Liver (tissue), 10 donors: ENCODE measurements at places on chromosomes 5 and 9.

DNA sequence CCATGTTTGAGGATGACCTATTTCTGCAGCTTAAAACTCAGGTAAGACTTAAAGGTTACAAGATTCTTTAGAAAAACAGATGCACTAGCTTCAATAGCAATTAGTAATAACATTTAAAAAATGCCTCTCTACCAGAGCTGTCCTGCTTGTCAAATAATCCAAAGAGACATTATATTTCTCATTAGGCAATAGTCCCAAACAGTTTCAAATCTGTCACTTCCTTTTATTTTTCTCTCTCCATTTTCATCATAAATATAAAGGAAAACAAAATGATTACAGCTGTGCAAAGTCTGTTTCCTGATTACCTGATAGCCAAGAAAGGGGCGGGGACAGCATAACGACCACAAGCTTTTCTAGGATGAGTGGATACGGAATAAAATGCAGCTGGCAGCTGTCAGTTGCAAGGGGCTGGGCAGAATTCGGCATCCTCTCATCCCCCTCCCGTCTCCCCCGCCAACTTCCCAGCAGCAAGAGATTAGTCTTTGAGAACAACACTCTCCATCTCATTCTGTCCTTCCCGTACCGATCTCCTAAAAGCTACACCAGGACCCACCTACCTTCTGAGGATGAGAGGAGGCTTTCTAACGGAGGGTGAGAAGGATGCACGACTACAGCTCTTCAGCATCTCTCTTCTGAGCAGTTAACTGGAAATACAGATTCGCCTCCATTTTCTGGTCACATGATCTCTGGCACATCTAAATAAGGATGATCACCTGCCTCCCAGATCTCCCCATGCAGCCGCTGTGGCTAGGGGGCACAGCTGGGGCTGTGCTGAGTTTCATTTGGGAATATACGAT, 72.5 kb upstream of the PCA3 start:
- H3K27ac ChIP-seq = no peak overlapping the region
- H3K36me3 ChIP-seq = no peaks in the 10 kb centered on the region
- no peaks in the 10 kb centered on the region for H3K4me1 ChIP-seq
- H3K27me3 ChIP-seq = peaks cover 3% of the 10 kb centered on the region
- no peak overlapping the region for H3K4me3 ChIP-seq

DNA sequence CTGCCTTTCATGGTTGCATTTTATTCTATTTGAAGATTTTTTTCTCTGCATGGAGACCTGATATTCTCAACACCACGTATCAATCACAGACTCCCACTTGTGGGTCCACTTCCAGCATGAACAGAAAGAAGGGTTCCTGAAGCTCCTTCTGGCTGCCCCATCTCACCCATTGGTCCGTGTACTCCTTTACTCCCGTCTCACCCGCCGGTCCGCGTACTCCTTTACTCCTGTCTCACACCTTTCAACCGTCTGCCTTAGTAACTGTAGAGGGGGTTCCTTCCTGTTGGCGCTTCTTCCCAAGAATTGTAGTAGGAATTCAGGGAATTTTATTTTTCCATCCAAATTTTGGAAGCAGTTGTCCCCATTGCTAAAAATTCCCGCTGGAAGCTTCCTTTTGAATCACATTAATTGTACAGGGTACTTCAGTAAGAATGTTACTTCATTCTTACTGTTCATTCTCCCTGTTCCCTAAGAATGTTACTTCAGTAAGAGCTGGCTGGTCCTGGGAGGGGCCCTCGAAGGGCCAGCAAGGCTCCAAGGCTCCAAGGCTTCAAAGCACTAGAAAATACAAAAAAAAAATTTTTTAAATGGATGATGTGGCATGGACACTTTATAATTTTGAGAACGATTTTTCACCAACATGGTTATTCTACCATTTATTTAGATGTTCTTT, 3.9 kb upstream of the LPCAT1 start:
- H3K36me3 ChIP-seq = no peaks in the 10 kb centered on the region
- H3K4me1 ChIP-seq = peaks cover 8% of the 10 kb centered on the region
- H3K27ac ChIP-seq = no peak overlapping the region
- H3K4me3 ChIP-seq = no peak overlapping the region
- H3K27me3 ChIP-seq = no peaks in the 10 kb centered on the region

GRCh38 chr5:161372682-161373344, 173.7 kb downstream of the GABRB2 start:
- no peak overlapping the region for H3K4me3 ChIP-seq
- DNase-seq = no peak

- H3K4me3 ChIP-seq = no peak overlapping the region
- no peaks in the 10 kb centered on the region for H3K27me3 ChIP-seq
- H3K36me3 ChIP-seq = no peaks in the 10 kb centered on the region
Observed at GRCh38 chr9:87059772-87060171, 112.5 kb upstream of the GAS1 start.

DNA sequence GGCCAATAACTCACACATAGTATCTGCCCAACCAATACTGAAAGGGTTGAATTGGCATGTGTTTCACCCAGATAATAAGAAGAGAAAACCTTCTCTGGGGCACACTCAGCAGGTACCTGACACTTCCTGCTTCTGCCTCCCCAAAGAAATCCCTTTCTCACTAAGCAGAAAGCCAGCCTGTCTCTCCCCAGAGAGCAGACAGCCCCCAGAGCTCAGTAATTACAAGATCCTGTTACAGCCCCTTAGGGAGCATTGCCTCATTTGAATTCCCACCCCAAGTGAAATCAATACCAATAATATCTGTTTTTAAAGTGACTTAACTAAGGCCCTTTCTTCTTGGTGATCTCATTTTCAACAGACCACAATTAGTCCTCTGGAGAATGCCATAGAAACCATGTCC, 38.5 kb upstream of the FOXI1 start:
- H3K4me3 ChIP-seq = no peak overlapping the region
- no peaks in the 10 kb centered on the region for H3K27me3 ChIP-seq
- no peaks in the 10 kb centered on the region for H3K4me1 ChIP-seq
- DNase-seq = no peak

- peak; percentile 40 for DNase-seq
- H3K4me3 ChIP-seq = peak overlapping the region; percentile 27
- H3K36me3 ChIP-seq = no peaks in the 10 kb centered on the region
- H3K4me1 ChIP-seq = peaks cover 16% of the 10 kb centered on the region
- H3K27me3 ChIP-seq = peaks cover 10% of the 10 kb centered on the region
Observed at GRCh38 chr5:122312591-122313406, 762 bp downstream of the SNCAIP start.

DNA sequence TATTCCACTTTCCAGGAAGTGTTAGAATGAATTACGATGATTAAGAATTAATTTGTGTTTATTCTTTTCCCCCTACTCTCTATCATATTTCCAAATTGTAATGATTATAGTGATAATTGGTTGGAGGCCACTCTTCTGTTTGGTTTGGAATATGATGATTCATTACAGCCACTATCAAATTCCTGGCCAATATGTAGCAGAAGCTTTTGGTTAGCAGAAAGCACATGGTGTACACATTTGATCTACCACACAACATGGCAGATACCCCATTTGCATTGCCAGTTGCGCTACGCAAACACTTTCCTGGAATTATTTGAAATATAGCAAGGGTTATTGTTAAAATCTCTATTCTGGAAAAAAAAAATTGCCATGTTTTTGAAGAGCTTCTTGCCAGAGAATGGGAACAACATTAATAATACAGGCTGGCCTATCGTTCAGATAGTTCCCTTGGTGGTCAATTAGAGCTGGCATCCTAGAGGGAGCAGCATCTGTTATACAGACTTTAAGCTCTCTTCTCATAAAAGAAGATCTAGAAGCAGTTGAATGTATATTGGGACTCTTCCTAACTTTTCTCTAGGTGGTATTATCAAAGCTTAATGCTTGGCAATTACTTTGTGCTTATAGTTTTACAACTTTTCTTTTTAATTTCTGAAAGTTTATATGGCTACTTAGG, 455.0 kb upstream of the ACTBL2 start:
- no peak for DNase-seq
- no peak overlapping the region for H3K27ac ChIP-seq
- H3K36me3 ChIP-seq = no peaks in the 10 kb centered on the region
- H3K4me1 ChIP-seq = no peaks in the 10 kb centered on the region
- no peak overlapping the region for H3K4me3 ChIP-seq
